A549 treated with RU486 at 1 μM for 4 hours (cell line): ENCODE measurements at places on chromosomes 6 and 20. TPM values are rescaled to one million over a fixed set of nuclear protein-coding genes. Genes with fewer than 3 reads are reported as not detected.

BTBD3 gene
- total RNA-seq, result 10.0 to 18.8 TPM (median 17.6 TPM) in 5 replicates

COL9A3 gene
- 0.18 to 0.87 TPM (median 0.43 TPM) in 5 replicates for total RNA-seq

C6orf132 gene
- 0.96 to 2.0 TPM (median 1.3 TPM) in 5 replicates for total RNA-seq

MTG2 gene
- 27.3 to 39.5 TPM (median 36.2 TPM) in 5 replicates for total RNA-seq
